ENCODE measurements at places on chromosomes 12 and 14. TPM values are rescaled to one million over a fixed set of nuclear protein-coding genes. Genes with fewer than 3 reads are reported as not detected.

DYNC1H1 gene
- 358 TPM for polyA plus RNA-seq

DNA sequence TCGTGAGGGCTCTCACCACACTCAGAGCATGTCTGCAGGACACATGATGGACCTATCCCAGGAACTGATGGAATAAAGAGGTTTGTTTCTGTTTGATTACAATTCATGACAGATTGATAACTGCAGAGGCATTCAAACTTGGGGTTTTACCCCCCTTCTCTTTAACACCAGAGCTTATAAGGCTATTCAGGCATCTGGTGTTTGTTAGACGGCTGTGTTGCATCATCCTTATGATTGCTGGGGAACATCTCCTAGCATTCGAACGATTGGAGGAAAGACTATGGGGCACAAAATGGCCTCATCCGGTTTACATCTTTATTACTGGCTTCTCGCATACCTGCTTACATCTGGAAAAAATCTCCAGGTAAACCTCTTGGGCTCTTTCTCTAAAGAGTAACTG lies 191.8 kb downstream of the MSRB3 start:
- H3K4me3 ChIP-seq, result no peak overlapping the region
- no peaks in the 10 kb centered on the region for H3K4me1 ChIP-seq
- no peak for DNase-seq
- peaks cover 6% of the 10 kb centered on the region for H3K36me3 ChIP-seq

GRCh38 chr12:68067762-68068376 lies 78.6 kb downstream of the IFNG-AS1 start:
- no peak for DNase-seq
- H3K27me3 ChIP-seq, result peaks cover 4% of the 10 kb centered on the region
- H3K36me3 ChIP-seq, result no peaks in the 10 kb centered on the region

DNA sequence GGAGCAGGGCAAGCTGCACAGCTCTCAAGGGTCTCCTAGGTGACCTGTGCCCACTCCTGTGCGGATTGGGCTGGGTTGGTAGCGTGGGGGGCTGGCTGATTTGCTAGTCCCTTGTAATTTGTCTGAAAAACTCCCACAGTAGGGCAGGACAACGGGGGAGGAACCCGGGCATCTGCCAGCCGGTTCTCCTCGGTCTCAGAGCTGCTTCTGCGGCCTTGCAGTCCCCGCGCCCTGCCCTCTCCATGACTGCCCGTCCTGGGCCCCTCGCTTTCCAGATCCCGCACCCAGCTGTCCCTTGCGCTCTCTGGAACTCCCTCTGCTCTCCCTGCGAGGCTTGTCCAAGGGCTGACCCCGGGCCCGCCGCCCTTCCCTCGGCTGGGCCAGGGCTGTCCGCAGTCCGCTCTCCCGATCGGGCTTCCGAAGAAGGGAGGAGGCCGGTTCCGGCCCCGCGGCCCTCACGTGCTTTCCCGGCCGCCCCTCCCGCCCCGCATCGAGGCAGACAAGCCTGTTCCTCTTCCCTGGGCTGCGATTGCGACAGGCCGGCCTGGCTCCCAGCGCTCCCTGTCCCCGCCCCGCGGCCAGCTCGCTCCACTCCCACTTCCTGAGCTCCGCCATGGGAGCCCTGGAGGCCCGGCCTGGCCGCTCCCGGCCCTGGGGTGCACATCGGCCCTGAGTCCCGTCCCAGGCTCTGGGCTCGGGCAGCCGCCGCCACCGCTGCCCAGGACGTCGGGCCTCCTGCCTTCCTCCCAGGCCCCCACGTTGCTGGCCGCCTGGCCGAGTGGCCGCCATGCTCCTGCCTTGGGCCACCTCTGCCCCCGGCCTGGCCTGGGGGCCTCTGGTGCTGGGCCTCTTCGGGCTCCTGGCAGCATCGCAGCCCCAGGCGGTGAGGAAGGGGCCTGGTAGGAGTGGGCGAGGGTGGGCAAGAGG lies at the start of gene LTBR:
Gene LTBR (plus strand): TSS at position 591 of the 927 bp plus-strand sequence. CDS start 197 bp downstream, at position 788.
- H3K4me1 ChIP-seq, result peaks cover 24% of the 10 kb centered on the region
- peaks cover 32% of the 10 kb centered on the region for H3K36me3 ChIP-seq
- H3K27ac ChIP-seq, result peak within 1 kb of the TSS; percentile 94
- H3K4me3 ChIP-seq, result peak within 1 kb of the TSS; percentile 99
- H3K27me3 ChIP-seq, result no peaks in the 10 kb centered on the region
- peak; percentile 89 for DNase-seq

DNA sequence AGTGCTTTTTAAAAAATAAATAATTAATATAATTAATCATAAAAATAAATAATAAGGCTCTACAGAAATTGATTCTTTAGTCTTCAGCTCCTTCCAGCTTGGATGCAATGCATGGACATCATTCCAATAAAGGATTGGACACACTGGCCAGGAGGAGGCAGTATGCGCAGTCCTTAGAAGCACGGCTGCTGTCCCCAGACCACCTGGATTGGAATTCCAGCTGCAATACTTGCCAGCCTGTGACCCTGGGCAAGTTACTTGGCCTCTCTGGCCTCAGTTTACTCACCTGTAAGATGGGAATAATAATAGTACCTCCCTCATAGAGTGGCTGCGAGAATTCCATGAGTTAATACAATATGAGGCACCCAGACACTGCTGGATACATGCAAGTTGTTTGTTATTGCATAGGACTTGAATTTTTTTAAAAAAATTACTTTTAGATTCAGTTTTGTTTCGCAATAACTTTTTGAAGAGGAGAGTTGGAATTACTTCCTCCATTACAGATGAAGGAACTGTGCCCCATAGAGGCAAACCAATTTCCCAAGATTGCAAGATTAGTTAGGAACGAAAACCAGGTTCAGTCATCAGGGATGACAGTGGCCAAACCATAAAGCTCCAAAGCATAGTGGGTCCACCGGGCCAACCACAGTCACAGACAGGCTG lies 12.2 kb downstream of the RPH3A start:
- H3K27me3 ChIP-seq, result no peaks in the 10 kb centered on the region
- H3K4me3 ChIP-seq, result no peak overlapping the region
- H3K4me1 ChIP-seq, result no peaks in the 10 kb centered on the region
- no peak overlapping the region for H3K27ac ChIP-seq

OLR1 gene
- polyA plus RNA-seq, result 0.73 TPM

DNA sequence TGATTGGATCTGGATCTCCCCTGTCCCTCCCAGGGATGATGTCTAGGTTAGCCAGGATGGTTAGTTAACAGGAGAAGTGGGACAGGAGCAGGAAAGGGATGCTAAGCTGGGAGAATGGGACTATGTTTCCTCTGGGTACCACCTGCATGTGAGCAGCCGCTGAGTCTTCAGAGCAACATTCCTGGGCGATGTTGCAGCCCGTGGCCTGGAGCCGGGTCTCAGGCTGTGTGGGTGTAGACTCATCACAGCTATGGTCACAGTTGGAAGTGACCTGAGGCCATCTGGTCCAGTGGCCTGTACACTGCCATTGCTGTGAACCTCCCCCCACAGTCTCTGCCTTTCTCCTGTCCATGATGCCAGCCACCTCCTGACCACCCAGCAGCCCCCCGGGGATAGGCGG lies 422.6 kb downstream of the DPF3 start:
- no peaks in the 10 kb centered on the region for H3K4me1 ChIP-seq

- H3K36me3 ChIP-seq, result no peaks in the 10 kb centered on the region
- H3K27me3 ChIP-seq, result no peaks in the 10 kb centered on the region
- no peak overlapping the region for H3K27ac ChIP-seq
- no peak for DNase-seq
- no peak overlapping the region for H3K4me3 ChIP-seq
Measured at GRCh38 chr12:65868133-65868705, 43.9 kb downstream of the HMGA2 start.

TRIP11 gene
- 36.4 TPM for polyA plus RNA-seq

ASB2 gene
- 1.6 TPM for polyA plus RNA-seq

- no peak overlapping the region for H3K4me3 ChIP-seq
- H3K36me3 ChIP-seq, result no peaks in the 10 kb centered on the region
- H3K4me1 ChIP-seq, result no peaks in the 10 kb centered on the region
- no peak for DNase-seq
- H3K27me3 ChIP-seq, result no peaks in the 10 kb centered on the region
Measured at GRCh38 chr14:71228711-71229110, 321.5 kb downstream of the PCNX1 start.

DNA sequence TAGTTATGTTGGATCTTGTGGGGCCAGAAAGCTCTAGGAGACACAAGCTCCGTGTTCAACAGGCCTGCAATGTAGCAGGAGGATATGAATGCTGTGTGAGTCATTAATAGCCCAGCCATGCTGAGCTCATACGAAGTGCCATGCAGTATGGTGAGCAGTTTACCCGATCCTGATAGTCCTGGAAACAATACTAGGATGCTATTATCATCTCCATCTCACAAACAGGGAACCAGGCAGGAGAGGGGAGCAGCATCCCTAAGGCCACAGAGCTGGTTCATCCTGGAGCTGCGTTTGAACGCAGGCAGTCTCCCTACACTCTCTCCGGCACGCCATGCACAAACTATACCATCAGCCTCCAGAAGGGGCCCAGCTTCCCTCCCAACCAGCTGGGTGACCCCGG lies 20.5 kb downstream of the TTC7B start:
- H3K27me3 ChIP-seq, result no peaks in the 10 kb centered on the region
- H3K27ac ChIP-seq, result peak overlapping the region; percentile 14
- no peaks in the 10 kb centered on the region for H3K36me3 ChIP-seq
- peaks cover 16% of the 10 kb centered on the region for H3K4me1 ChIP-seq
- DNase-seq, result no peak
